ENCODE measurements at places on chromosomes 5 and 9.

DNA sequence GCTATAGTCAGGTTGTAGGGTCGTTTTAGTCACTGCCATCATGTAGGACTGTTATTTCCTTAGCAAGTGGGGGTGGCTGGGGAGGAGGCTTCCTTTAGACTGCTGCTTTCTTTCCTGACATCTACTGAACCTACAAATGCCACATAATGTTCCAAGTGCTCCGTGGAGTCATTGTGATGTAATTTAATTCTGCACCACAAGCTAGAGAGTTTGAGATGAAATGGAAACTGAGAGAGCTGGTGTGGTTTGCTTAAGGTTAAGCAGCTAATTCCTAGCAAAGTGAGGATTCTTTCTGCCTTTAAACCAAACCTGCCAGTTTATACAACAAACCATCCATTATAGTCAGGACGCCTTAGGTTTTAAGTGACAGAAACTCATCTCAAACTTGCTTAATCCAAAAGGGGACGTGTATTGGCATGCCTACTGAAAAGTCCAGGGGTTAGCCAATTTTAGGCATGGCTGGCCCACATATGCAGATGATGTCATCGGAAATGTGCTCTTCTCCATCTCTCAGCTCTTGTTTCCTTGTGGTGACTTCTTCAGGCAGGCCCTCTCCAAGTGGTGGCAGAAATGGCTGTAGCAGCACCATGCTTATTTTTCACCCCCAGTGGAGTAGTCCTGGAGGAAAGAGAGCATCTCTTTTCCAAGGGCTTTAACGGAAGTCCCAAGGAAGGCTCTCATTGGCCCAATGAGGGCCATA lies 30.5 kb downstream of the ZNF618 start:
- no peak for DNase-seq

DNA sequence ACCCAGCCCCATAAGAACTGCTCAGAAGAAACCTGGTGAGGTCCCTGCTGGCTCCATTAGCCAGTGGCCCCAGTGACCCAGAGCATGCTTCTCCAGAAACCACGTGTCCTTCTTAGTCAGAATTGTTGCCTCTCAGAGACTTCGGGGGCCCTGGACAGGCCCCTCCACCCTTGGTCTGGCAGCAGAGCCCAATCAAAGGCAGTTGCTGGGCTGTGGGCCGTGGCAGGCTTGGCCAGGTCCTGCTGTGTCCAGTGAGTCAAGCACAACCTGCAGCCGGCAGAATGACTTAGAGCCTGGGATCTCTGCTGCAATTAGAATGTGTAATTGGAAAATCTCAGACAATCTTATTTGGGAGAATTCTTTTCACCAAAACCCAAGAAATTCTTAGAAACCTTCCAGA lies 502.0 kb upstream of the KLF4 start:
- DNase-seq, result no peak

- no peak for DNase-seq
These were observed 105.8 kb downstream of the DOCK2 start for GRCh38 chr5:169742771-169743296.

- peak; percentile 59 for DNase-seq
These were observed 299.2 kb downstream of the BNC2 start for GRCh38 chr9:16571127-16571802.

- DNase-seq, result no peak
These were observed 744.5 kb upstream of the C9orf72 start for GRCh38 chr9:28317745-28318144.

DNA sequence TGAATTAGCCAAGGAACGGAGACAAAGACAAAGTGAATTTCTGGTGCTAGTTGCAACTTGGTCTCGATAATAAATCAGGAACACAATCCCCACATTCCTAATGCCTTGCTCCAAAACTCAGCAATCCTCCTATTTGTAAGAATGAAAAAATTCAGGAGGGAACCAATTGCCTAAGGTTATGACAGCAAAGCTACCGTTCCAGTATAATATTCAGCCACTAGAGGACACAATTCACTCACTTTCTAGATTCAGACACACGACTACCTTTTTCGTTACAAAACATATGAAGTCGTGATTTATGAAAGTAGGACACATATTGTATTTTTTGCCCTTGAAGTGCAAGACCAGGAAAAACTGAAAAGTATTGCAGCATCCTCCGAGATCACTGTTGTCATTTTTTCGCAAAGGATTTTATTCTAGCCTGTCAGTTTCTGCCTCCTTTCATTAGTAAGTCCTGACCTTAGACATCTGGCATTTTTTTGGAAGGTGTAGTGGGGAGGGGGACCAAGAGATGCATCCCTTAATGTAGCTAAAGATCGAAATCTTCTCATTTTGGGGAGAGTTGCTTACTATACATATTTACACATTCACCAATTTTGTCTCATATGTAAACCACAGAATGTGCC lies 133.1 kb downstream of the DOCK8 start:
- peak; percentile 5 for DNase-seq

GRCh38 chr9:113609562-113610318 lies 146.2 kb downstream of the RGS3 start:
- DNase-seq, result no peak

- no peak for DNase-seq
These were observed 2.8 kb downstream of the CMBL start for GRCh38 chr5:10304932-10305331.

DNA sequence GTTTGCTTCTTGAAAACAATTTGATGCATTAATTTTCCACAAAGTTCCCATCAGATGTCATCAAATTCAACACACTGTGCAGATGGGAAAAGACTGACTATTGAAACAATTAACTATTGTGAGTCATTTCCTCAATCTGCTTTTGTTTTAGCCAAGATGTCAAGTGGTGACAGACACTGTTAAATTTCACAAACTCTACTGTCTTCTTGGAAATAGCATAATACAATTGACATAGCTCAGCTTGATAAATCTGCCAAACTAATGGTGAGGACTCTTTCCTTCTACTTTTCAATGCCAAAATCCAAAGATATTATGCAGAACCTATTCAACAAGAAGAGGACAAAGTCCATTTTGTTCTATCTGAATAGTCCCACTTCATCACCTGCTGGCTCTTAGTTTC lies 242.3 kb downstream of the CAAP1 start:
- DNase-seq, result no peak

GRCh38 chr5:78648359-78649210 lies at the start of gene LHFPL2:
LHFPL2 (minus strand) TSS chr5:78648772; CDS start chr5:78510213, 138,559 bp downstream.
- peak; percentile 74 for DNase-seq

- no peak for DNase-seq
These were observed 291.8 kb downstream of the SLIT3 start for GRCh38 chr5:169009123-169009522.

DNA sequence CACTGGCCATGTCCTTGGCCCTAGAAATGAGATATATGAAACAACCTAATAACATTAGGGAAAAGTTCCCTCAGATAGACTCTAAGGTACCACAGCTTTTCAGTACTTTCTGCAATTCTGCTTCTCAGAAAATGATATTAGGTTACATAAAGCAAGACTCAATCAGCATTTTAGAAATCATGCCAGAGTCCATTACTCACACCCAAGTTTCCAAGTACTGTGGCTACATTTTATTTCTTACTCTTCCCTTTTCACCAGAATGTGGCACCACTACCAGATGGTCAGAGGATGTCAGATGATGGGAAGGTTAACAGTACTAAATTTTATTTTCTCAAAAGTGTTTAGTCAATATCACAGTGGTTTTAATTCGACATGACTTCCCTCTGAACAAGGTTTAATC lies 217.2 kb downstream of the MLLT3 start:
- DNase-seq, result no peak

DNA sequence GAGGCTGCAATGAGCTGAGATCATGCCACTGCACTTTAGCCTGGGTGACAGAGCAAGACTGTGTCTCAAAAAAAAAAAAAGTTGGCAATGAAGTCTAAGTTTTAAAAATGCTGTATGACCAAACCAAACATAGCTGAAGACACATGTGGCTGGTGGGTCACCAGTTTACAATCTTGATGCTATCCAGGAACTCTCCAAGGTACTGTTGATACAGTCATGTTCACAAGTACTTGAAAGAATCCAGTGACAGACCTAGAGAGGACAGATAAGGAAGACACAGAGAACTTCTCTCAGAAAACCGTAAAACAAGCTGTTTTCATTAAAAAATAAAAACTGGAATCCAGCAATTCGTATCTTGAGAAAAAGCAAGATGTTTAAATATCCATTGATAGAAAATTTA lies 95.7 kb downstream of the ACTBL2 start:
- DNase-seq, result peak; percentile 12

GRCh38 chr5:133220851-133221674 lies 169.2 kb downstream of the HSPA4 start:
- no peak for DNase-seq

GRCh38 chr9:136110082-136111061 lies 8.3 kb downstream of the TMEM250 start:
- peak; percentile 90 for DNase-seq

DNA sequence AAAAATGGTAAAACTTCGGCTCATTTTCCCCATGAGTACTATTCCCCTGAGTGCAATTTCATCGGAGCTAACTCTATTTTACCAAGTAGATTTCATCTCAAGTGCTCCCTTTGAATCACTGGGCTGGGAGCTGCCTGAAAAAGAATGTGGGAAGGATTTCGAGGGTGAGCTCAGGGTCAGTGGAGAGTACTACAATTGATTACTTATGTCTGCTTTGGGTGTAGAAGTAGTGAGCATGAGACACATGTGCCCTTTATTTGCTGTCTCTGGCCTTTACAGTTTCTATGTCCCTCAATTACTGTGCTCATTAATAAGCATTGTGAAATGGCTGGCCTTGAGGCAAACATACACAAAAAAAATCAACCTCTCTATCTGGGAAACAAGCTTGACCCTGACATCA lies 172.7 kb upstream of the RFX3 start:
- no peak for DNase-seq

- no peak for DNase-seq
These were observed 85.4 kb downstream of the SEMA4D start for GRCh38 chr9:89412541-89412940.

- no peak for DNase-seq
These were observed 54.8 kb downstream of the HRH2 start for GRCh38 chr5:175712681-175713085.

DNA sequence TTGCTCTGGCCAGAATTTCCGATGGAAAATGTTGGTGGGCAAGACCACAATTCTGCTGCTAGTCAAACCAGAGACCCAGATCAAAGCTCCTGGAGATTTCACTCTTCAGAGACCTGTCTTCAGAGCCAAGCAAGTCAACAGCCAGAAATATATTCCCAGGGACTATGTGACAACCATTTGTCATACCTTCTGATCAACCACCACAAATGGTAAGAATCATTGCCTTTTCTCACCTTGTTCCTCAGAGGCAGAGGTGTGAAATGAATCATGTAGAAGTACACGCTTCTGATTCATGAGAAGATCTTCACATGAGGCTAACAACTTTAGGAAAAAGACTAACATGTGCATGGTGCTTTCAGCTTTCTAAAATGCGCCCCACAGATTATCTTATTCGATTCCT lies 53.5 kb downstream of the SUSD1 start:
- no peak for DNase-seq

DNA sequence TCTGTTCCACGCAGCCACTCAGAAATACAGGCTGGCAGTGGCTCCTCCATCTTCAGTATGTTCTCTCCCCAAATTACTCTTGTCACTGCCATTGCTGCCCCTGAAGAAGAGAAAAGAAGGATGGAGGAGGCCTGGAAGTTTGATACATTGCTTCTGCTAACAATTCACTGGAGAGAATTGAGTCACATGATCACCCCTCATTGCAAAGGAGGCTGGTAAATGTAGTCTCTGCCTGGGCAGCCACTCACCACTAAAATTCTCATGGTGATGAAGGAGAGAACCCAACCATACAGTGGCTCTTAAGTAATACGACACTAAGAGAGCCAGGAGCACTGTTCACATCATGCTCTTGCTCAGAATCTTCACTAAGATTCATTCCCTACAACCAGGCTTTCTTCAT lies 112.0 kb downstream of the DOCK8 start:
- no peak for DNase-seq

DNA sequence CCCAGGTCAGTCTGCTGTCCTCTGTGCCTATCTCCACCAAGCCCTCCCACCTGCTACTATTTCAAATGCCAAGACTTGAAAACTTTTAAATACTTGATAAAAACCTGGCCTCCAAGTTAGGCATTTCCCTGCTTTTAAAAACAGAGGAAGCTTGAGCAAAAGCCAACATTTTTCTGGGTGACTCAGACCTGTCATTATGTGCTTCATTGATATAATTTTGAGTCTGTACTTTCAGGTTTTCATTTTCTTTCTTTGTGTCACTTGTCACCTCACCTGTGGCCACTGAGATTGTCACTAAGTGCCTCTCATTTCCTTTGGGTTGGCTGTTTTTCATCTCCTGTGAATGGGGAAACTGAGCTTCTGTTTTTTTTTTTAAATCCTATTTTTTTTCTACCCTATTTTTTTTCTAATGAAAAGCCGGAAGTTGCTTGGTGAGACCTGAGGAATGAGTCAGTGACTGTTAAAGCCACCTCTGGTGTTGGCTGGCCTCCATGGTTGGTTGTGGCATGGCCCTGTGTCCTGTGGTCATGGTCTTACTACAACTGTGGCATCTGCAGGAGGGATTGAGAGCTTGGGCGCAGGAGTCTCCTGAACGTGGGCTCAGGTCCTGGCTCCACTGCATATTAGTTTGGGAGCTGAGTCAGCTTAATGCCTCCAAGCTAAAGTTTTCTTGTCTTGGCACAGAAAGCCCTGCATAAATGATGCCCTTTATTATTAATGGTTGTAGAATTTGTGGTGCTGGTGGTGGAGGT lies 56.7 kb downstream of the ARHGAP26 start:
- DNase-seq, result peak; percentile 84

DNA sequence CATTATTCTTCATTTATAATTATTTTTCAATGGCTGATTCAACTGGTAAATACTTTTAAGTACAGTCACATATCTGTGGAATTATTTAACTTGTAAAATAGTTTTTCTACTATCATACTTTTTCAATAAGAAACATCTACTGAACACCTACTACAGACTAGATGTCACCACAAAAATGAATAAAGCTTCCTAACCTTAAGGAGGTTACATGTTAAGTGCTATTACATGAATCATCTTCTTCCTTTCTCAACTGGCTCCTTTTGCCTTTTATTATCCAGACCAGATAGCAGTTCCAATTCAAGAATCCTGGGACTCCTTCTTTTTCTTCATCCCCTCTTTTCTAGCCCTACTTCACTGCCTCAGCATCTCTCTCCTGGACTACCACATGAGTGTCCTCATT lies 4.7 kb downstream of the PGGT1B start:
- DNase-seq, result no peak

DNA sequence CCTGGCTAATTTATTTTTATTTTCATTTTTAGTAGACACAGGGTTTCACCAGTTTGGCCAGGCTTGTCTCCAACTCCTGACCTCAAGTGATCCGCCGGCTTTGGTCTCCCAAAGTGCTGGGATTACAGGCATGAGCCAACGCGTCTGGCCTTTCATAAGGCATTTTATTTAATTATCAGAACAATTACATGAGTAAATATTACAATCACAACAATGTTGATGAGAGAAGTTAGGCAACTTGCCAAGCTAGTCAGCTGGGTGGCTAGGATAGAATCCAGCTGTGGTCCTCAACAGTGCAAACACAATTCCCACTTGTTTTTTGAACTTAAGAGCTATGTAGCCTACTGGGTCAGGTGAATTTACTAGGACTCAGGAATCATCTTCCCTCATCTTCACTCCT lies 22.0 kb downstream of the C9orf57 start:
- no peak for DNase-seq

Measured in RPMI8226 (cell line).